Natural killer cell (primary cell): ENCODE measurements at places on chromosomes 13 and 19. TPM values are rescaled to one million over a fixed set of nuclear protein-coding genes. Genes with fewer than 3 reads are reported as not detected.

SIGLEC12 gene
- 0.50 TPM for total RNA-seq

DAND5 gene
- total RNA-seq, result not detected

- peak; percentile 77 for DNase-seq
Measured at GRCh38 chr19:1001538-1002166, 1.4 kb downstream of the GRIN3B start.

DNA sequence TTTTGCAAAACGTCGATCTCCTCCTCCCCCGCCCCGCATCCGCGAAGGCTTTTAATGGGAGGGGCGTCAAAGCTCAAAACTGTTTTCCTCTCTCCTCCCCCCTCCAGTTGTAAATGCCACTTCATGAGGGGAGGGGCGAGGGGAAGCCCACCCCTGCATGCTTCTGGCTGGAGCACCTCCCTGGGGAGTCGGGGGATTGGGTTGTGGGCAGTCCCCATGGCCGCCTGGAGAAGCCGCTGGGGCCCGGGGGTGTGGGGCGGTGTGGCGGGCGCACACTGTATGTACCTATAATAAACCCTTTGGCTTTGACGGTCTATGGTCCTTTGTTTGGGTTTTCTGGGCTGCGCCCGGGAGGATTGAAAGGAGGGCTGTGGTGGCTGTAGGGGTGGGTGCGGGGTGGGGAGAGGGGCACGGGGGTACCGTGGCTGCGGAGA, 505 bp upstream of the SHKBP1 start:
- no peak for DNase-seq

- DNase-seq, result no peak
Measured at GRCh38 chr13:36030670-36031331, 100.4 kb downstream of the DCLK1 start.

DNA sequence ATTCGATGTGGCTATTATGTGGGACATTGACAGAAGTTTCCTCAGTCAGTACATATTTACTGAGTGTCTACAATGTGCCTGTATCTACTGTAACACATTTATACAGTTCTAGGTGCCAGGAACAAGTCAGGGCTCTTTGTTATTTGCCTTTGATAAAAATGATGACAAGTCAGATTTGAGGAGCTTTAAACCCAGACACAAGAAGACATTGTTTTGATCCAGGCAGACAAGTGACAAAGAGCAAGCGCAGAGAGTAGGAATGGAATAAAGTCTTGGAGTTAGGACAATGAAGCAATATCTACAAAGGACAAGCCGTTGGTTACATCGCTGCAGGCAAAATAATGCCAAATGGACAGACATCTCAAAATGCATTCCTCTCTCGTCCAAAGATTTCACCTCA, 70.1 kb downstream of the ITGBL1 start:
- no peak for DNase-seq

GRCh38 chr19:28500982-28501630, 711.8 kb downstream of the UQCRFS1 start:
- peak; percentile 42 for DNase-seq

DNA sequence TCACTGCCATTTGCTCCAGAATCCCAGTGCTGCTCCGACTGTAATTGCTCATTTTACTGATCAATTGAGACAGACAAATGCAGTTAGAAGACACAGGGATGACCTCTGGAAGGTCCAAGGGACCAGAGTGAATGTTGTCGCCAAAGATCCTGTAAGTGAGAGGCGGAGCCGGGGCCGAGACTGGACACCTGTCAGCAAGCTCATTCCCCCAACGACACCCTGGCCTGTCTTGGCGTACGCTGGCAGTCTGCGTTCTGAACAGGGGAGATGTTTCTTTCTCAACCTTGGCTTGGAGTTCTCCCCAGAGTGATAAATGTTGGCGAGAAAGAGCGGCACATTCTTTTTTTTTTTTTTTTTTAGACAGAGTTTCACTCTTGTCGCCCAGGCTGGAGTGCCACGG, 24.2 kb downstream of the GADD45B start:
- DNase-seq, result no peak

DNA sequence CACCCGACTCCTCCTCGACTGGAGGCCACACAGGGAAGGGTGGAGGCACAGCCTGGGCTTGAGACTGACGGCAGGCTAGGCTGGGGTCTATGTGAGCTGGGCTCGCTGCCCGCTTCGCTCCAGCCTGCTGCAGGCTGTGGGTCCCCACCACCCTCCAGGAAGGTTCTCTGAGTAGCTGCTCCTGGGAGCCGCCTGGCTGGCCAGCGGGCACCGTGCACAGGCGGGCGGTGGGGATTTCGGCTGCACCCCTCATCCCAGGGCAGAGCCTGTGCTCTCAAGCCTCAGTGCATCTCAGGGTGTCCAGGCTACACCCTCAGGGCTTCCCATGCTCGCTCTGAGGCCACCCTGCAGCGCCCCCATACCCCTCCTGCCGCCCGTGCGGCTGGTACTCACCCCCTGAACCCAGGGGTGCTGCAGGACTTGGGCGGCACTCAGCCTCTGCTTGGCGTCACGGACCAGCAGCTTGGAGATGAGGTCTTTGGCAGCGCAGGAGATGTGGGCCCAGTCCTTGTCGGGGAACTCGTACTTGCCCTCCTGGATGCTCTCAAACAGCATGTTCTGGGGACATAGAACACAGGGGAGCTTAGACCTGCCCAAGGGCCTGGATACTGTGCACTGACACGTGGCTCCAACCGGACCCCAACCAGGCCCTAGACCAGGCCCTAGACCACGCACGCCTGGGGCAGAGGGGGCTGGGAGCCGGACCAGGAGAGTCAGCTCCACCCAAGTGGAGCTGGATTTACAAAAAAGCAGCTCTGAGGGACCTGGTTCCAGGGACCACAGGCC, 10.2 kb downstream of the MKNK2 start:
- DNase-seq, result no peak

DNA sequence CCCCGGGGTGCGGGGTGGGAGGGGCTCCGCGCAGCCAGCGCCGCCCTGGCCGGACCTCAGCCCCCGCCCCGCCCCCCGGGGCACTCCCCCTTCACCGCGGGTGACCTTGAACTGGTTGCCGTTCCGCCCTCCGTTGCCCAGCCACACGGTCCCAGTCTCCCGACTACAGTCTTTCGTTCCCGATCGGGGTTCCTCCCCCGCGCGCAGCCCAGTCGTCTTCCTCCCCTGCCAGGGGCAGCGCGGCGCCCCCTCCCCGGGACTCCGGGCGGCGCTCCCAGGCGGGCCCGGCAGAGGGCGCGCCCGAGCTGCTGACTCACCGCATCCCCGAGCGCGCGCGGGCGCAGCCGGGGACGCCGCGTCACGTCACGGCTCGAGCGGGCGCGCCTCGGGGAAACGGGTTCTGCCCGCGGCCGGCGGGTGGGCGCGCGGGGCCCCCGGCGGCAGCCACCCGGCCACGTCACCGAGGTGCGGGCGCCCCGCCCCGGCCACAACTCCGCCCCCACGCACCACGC, 459 bp downstream of the MIDN start:
- DNase-seq, result peak; percentile 94

DNA sequence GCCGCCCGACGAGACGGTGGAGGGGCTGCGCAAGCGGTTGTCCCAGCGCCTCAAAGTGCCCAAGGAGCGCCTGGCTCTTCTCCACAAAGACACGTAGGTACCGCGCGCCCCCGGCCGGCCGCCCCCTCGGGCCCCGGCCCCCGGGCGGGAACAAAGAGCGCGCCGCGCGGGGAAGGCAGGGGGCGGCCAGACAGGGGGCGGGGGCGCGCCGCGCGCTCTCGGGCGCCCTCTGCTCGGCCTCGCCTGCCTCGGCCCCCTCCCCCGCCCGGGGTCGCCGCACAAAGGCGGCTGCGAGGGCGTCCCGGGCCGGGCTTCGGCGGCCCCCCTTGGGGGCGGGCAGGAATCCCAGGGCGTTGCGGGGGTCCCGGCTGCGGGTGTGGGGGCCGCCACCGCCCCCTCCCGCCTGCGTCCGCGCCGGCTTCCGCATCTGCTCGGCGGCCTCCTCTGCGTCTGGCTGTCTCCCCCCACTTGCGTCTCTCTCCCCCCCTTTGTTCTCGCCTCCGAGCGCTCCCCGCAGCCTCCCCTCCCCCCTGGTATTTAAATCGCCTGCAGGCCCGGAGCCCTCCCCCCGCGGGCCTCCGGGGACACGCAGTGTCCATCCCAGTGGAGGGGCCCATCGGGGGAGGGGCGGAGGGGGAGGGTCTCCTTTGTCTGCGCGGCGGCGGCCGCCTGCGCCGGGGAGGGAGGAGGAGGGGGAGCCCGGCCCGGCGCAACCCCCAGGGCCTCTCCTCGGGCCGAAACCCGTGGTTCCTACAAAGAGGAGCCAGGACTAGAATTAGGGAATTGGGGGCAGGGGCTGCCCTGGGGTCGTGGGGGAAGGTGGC, 2.3 kb downstream of the MIDN start:
- DNase-seq, result peak; percentile 87
